Hepatic stellate cell (primary cell): ENCODE measurements at places on chromosomes 3 and 15.

GRCh38 chr3:123618768-123619484 is 34.1 kb upstream of the HACD2 start:
- no peak for DNase-seq

DNA sequence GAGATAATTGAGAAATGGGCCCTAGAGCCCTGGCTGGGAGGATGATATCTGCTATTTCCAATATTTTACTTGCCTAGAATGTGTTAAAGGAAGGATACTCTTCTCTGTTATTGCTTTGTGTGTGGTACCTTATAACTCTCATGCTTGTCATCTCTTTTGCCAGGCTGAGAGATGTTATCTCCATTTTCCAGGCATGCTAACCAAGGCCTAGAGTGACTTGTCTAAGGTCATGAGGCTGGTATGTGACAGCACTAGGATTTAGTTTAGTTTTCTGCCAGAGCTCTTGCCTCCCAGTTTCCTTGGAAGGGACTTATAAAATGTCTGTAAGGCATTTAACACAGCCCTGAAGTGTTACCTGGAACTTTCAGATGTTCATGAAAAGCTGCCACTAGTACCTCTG is 1.4 kb downstream of the CLK3 start:
- no peak for DNase-seq

- no peak for DNase-seq
Measured at GRCh38 chr15:95169541-95170459, 938.4 kb downstream of the MCTP2 start.

GRCh38 chr15:57227899-57228298 is 148.4 kb upstream of the CGNL1 start:
- DNase-seq = no peak

DNA sequence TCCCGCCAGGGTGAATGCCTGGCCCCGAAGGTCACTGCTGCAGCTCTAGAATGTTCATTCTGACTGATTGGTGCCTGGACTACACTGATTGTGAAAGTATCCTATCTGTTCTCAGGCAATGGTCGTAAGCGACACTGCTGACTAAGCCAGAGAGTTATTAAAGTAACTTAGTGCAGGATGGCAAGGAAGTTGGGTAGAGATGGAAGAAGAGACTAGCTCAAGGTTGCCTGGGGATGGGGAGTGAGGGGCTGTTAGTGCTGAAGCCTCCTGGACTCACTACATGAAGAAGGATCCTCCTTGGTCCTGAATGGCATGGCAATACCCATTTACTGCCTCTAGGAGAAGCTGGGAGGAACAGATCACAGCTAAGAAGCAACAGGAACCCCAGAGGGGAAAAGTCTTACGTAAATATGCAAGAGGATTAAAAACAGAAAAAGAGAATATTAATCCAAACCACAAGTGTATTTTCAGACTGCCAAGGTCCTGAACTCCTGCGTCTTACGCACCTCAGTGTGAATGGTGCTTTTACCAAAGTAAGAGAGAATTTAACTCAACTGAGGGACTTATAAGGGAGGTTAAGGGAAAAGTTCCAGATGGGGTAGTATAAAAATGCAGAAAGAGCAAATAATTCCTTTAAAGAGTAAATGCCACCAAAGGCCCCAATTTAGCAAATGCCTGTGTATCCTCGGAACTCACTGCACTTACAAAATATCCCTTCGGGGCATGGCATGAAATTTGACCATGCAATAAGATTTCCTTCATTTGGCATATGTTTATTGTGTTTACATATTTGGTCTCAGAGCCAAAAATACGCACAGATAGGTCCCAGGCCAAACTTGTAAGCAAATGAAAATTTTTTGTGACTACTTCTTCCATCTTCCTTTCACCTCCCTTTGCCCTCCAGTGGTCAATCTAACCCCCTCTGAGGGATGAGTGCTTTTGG is 64.0 kb upstream of the DGKG start:
- DNase-seq = peak; percentile 32

DNA sequence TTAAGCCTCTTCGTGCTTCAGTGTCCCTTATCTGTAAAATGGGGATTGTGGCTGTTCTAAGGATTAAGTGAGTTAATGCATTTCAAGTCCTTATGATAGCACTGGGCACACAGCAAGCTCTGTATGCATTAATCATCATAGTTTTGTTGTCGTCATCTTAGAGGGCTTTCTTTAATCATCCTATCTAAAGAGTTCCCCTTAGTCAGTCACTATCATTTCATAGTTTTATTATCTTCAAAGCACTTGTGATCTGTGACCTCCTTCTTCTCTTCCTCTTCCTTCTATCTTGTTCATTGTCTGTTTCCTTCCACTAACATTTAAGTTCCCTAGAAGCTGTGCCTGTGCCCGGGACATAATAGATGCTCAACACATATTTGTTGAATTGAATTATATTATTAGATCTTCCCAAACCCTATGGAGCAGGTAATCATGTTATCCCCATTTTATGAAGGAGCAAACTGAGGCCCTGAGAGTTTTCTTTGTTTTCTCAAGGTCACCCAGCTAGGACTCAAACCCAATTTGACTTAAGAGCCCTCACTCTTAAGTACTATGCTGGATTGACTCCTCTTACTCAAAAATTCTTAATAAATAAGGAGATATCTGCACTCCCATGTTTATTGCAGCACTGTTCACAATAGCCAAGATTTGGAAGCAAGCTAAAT is 24.1 kb downstream of the DUOX2 start:
- no peak for DNase-seq

DNA sequence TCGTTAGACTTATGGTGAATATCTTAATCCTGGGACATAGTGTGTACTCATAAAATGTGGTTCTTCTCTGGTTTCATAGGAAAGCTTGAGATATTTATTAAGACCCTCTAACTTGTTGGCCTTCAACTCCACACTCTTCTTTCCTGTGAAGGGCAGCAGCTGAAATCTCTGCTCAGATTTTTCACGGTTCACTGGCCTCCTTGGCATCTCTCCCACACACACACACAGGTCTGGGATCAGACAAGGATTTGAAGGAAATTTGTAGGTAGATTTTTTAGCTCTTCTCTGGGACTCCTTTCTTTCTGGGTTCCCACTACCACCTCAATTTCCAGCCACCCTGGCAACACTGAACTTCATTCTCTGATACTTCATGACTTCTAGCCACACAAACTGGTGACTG is 70.2 kb downstream of the MYRIP start:
- no peak for DNase-seq

DNA sequence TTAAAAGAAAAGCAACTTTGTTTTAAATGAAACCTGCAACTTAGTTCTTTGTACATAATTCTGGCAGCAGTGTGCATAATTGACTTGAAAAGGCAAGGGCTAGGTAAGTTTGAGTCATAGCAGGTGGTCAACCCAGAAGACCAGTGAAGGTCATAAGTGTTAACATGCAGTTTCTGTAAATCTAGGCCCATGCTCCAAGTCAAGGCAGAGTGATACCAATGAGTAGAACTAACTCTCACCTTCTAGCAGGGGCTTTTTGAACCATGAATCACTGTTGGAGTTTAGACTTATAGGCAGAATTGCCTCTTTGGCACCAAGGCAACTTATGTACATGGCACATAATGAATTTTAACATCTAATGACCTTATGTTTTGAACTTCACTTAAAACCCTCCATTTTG is 29.5 kb upstream of the IL20RB start:
- DNase-seq = no peak

DNA sequence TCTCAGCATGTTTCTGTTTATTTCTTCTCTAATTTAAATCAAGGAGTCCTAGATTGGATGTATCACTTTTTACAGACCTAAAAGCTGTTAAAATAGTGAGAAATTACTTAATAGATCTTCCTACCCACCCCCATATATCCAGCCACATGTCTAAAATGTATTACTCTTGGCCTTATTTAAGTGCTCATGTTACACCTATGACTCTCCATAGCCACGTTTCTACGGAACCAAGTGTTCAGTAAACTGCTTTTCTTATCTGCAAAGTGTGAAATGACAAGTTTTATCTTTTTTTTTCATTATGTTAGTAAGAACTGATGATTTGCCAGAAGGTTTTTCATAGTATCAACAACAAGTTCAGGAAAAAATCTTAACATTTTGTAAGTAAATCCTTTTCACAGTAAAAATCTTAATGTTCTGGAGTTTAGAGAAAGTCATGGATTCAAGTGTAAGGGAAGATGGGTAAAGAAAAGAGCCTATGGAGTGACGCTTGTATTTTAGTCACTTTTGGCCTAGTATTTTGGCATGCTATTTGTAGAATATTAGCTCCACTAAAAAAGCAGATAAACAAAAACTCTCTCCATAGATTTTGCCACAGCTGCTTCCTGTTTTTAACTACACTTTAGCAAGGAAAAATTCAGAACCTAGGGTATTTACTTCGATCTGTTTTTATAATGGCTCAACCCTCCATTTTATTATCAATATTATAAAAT is 41.2 kb upstream of the IGSF10 start:
- no peak for DNase-seq

GRCh38 chr3:98812851-98813374 is 49.8 kb downstream of the ST3GAL6 start:
- DNase-seq = peak; percentile 17

DNA sequence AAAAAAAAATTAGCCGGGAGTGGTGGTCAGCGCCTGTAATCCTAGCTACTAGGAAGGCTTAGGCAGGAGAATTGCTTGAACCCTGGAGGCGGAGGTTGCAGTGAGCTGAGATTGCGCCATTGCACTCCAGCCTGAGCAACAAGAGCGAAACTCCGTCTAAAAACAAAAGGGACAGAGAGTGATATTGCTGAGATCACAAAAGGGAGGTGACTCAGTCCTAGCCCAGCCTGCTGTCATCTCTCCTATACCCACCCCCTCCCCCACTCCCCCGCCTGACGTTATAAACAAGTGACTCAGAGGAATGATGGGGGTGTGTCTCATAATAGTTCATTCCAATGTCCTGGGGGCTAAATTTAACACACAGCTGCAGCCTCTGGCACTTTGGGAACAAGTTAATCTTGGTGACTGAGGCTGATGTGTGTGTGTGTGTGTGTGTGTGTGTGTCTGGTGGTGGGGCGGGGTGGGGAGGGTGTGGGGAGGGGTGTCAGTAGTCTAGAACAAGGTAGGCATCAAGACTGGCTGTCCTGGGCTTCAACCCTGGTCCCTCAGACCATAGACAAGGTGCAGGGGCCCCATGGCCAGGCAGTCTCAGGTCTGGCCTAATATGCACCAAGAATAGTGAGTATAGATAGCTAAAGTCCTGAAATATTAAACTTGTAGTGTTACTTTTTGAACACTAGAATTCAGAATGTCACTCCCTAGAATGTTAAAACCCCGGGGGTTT is 1.3 kb upstream of the KLHL40 start:
- DNase-seq = peak; percentile 99

GRCh38 chr3:174859114-174859735 is at the start of gene NAALADL2:
TSS of gene NAALADL2 (plus strand) at chr3:174859334.
- DNase-seq = no peak
